Hematopoietic multipotent progenitor cell treated with erythropoietin and hydrocortisone succinate and interleukin-3 and kit ligand, for 8 days (in vitro differentiated cells): ENCODE measurements at places on chromosomes 16 and 17.

DNA sequence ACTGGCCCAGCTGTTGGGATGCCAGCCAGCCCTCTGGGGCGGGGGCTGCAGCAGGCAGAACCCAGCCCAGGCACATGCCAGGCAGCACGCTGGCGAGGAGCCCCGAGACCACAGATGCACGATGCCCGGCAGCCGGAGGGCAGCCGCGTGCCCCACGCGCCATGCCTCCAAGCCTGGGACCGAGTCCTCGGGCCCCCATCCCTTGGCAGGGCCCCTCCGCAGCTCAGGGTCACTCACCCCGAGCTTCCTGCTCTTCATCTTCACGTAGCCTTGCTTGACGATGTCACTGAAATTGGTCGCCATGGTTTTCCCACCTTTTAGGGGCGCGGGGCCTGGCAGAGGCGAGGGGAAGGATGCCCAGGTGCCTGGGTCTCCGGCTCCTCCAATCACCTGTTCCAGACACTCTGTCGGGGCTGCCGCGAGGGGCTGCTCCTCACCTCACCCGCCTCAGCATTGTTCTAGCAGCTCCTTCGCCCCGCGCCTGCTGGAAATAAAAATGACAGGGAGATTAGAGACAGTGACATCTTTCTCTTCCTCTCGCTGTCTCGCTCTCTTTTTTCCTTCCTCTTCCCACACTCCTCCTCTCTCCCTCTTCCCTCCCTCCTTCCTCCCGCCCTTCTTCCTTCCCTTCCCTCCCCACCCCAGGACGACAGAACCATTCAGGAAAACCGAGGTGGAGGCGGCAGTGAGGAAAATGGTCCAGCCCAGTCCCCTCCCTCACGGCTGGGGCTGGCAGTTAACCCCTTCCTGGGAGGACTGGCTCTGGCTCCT lies 6.9 kb downstream of the DOK4 start:
- DNase-seq: no peak

- no peak for DNase-seq
Observed at GRCh38 chr16:78892951-78893733, 707.4 kb downstream of the MAF start.

- DNase-seq: no peak
Observed at GRCh38 chr16:50562657-50563056, 14.5 kb downstream of the NKD1 start.

DNA sequence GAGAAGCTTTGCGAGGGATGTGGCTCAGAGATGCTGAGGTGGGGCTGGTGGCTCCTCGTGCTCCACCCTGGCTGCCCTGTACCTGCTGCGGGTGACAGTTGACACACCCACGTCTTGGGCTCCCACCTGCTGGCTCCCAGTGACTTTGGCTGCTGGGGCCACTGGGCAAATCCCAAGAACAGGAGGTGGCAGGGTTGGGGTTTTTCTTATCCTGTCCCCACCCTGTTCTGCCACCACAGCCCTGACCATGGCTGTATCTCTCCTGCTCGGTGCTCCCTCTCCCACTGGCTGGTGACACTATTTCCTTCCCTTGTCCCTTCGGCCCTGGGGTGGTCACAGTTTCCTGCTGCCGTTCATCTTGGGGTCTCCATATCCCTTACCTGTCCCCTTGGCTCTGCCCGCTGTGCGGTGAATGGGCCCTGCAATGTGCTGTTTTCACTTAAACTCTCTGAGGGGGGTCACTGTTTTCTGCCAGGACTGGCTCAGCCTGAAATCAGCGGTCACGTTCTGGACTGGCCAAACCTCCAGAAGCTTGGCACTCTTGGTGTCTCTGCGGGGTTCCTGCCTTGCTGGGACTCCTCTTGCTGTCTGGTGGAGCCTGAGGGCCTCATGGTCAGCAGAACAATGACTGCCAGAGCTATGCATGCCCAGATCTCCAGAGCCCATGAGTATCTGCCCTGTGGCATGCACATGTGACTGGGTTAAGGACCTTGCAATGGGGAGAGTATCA lies 144.2 kb downstream of the IRF8 start:
- no peak for DNase-seq

- DNase-seq: no peak
Observed at GRCh38 chr16:85145734-85146531, 33.7 kb upstream of the CIBAR2 start.

DNA sequence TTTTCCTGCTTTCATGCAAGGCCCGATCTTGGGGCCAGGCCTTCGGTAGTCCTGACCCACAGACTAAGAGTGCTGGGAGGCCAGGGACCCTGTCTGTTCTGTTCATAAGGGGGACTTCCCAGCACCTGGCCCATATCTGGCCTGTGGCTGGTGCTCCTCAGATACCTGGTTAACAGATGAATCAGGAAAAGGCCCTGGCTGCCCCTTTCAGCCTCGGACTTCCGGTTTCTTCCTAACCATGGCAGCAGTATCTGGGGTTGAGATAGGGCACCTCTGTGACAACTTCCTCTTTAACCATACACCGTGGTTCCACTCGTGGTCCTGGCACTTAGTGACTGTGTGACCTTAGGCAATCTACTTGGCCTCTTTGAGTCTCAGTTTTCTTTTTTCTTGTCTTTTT lies 18.4 kb downstream of the PLCG2 start:
- DNase-seq: peak; percentile 36

- no peak for DNase-seq
Observed at GRCh38 chr17:79203016-79203415, 128.4 kb downstream of the ENGASE start.

- DNase-seq: no peak
Observed at GRCh38 chr16:85720302-85720637, 30.6 kb downstream of the C16orf74 start.

GRCh38 chr17:7573324-7574080 lies 5.9 kb upstream of the CD68 start:
- DNase-seq: peak; percentile 89

DNA sequence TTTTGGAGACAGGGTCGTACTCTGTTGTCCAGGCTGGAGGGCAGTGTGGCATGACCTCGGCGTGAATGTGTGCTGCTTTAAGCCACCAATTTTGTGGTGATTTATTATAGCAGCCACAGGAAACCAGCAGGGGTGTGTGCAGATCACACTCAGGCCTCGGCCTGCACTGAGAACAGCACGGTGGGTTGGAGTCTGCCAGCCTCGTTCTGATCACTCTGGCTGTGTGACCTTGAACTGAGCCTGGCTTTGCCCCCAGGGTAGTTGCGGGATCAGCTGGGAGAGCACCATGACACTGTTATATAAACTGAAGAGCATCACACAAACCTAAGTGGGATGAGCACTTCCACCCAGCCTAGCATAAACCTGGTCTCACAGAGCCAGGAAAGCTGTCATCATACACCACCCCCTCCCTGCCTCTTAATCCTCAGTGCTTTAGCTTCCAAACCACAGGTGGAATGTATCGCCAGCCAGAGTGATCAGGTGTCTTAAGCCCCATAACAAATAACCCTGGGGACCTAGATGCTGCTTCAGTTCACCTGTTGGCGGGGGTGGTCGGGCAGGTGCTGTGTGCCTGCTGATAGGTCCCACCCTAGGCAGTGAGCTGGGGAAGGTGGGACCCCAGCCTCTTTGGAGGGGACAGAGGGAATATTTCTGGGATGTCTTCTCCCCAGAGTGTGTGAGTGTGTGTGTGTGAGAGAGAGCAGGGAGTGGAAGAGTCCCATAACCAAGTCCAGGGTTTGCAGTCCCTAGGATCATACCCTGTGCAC lies 28.6 kb upstream of the NDRG4 start:
- DNase-seq: no peak

- no peak for DNase-seq
Observed at GRCh38 chr16:3480901-3481695, 14.2 kb downstream of the C16orf90 start.

- no peak for DNase-seq
Observed at GRCh38 chr17:15278380-15278779, 13.3 kb upstream of the PMP22 start.

GRCh38 chr16:3051494-3051893 lies 5.1 kb downstream of the MMP25 start:
- no peak for DNase-seq

DNA sequence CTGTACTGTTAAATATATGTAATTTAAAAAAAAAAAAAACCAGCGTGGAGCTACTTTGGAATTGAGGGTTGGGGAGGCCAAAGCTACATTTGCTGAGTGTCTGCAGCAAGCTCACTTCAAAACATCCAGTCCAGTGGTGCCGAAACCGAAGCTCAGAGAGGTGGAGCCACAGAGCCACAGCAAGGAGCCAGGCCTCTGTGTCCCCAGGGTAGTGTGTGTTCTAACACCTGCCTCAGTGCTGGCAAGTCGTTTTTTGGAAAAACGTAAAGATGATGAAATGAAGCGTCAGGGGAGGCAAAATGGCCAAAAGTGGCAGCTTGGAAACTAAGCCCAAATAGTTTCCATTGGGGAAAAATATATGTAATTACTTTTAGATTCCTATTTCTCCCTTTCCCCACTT lies 36.1 kb upstream of the MRC2 start:
- no peak for DNase-seq

- peak; percentile 78 for DNase-seq
Observed at GRCh38 chr16:22270525-22270924, 26.7 kb upstream of the POLR3E start.

DNA sequence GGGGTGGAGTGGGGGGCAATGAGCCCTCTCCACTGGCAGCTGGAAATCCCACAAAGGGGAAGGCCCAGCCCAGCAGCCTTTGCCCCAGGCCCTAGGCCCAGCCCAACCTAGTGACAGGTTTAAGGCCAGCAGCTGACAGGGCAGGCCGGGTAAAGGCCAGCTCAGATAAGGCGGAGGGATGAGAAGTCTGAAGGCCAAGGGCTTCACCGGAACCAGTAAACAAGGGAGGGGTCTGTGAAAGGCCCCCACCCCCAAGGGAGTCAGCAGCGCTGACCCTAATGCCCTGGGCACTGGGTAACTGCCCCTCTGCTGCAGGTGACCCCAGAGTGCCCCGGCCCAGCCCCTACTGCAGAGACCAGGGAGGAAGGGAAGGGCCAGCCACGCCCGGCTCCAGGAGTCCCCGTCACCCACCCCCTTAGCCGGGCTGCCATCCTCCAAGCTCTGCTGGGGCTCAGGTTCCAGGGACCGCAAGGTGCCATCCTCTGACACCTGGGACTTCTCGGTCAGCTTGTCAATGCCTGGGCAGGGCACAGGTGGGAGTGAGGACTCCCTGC lies 17.5 kb downstream of the OTOP3 start:
- no peak for DNase-seq

GRCh38 chr17:68491381-68492231 lies 20.6 kb upstream of the PRKAR1A start:
- peak; percentile 28 for DNase-seq

GRCh38 chr16:85054948-85055492 lies 27.4 kb downstream of the KIAA0513 start:
- no peak for DNase-seq

DNA sequence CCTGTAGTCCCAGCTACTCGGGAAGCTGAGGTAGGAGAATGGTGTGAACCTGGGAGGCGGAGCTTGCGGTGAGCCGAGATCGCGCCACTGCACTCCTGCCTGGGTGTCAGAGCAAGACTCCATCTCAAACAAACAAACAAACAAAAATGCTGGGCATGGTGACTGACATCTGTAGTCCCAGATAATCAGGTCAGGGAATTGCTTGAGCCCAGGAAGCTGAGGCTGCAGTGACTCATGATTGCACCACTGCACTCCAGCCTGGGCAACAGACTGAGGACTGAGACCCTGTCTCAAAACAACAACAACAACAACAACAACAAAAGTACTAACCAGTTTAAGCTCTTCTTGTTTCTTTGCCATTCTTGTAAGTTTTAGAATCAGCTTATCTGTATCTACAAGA lies 383.0 kb upstream of the PMFBP1 start:
- DNase-seq: no peak

- no peak for DNase-seq
Observed at GRCh38 chr16:2910441-2910969, 1.2 kb upstream of the FLYWCH1 start.

DNA sequence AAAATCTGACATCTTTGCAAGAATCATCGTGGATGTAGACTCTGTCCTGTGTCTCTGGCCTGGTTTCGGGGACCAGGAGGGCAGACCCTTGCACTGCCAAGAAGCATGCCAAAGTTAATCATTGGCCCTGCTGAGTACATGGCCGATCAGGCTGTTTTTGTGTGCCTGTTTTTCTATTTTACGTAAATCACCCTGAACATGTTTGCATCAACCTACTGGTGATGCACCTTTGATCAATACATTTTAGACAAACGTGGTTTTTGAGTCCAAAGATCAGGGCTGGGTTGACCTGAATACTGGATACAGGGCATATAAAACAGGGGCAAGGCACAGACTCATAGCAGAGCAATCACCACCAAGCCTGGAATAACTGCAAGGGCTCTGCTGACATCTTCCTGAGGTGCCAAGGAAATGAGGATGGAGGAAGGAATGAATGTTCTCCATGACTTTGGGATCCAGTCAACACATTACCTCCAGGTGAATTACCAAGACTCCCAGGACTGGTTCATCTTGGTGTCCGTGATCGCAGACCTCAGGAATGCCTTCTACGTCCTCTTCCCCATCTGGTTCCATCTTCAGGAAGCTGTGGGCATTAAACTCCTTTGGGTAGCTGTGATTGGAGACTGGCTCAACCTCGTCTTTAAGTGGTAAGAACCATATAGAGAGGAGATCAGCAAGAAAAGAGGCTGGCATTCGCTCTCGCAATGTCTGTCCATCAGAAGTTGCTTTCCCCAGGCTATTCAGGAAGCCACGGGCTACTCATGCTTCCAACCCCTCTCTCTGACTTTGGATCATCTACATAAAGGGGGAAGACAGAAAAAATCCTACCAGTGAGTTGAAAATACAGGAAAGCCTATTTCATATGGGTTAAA lies at the start of gene G6PC1:
Gene G6PC1, plus strand, starts transcription at position 340 of the 872 bp plus-strand sequence. Its CDS starts 78 bp downstream, at position 418.
- DNase-seq: no peak

GRCh38 chr16:89135971-89136765 lies 35.4 kb upstream of the CDH15 start:
- no peak for DNase-seq

GRCh38 chr17:4142107-4142900 lies 526 bp downstream of the ZZEF1 start:
- no peak for DNase-seq

DNA sequence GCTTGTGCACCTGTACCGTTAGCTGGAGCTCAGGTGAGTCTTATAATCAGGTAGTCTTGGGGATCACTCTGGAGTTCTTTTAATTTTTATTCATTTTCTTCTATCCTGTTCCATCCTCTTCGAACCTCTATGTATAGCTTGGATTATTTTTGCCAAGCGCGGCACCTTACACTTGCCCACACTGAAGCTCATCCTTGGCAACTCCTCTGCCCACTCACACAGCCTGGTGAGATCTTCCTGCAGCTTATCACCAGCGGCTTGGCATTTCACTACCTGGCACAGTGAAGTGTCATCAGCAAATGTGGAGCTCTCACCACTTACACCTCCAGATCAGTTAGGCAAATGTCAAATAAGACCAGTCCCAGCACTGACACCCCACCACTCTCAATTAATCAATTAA lies 116.7 kb downstream of the CACNG3 start:
- no peak for DNase-seq
